ENCODE measurements at places on chromosomes 6 and 20.

GRCh38 chr6:45116714-45117410 lies 211.3 kb upstream of the RUNX2 start:
- DNase-seq: peak; percentile 89

DNA sequence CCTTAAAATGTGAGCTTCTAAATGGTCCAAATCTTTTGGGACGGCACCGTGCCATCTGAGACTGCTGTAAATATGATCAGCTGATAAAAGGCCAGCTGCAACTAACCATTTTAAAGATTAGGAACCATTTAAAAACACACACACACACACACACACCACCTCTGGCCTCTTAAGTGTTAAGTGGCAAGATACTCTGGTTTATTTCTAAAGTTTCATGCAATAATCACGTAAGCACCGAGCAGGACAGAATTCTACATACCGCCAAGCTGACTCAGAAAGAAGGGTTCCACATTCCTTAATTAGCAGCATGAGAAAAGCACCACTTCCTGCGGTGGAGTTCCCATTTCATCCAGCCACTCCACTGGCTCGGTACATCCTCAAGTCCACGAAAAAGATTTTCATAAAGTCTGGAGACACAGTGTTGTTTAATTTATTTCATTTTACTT lies 17.8 kb upstream of the ZNF217 start:
- DNase-seq: peak; percentile 99

- no peak for DNase-seq
These were observed 89.4 kb upstream of the AFDN start for GRCh38 chr6:167737205-167737830.

- DNase-seq: no peak
These were observed 111.0 kb downstream of the NOL4L start for GRCh38 chr20:32474009-32474716.

DNA sequence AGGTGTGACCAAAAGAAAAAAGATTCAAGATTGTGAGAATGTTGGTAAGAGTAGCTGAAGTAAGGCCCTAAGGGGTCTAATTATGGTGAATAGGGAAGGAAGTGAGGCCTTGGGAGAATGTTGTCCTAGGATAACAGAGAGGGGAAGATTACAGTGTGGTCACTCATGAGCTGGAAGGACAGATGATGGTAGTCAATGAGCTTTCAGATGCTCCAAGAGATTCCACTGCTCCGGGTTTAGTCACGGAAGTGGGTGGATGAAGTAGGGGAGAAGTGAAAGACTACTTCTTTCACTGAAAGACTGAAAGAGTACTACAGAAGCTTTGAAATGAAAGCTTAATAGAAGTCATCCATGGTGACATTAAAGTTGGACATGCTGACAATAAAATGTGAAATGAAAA lies 108.5 kb downstream of the MMS22L start:
- DNase-seq: no peak

- DNase-seq: peak; percentile 4
These were observed 59.8 kb downstream of the SOD2 start for GRCh38 chr6:159633196-159633595.

GRCh38 chr6:135030532-135031178 lies 24.0 kb downstream of the HBS1L start:
- DNase-seq: peak; percentile 49

GRCh38 chr20:35515949-35516645 lies 13.4 kb downstream of the C20orf173 start:
- peak; percentile 94 for DNase-seq

- DNase-seq: no peak
These were observed 22.0 kb upstream of the PRDM1 start for GRCh38 chr6:106064142-106064541.
